ENCODE measurements at places on chromosomes 4 and X. TPM values are rescaled to one million over a fixed set of nuclear protein-coding genes. Genes with fewer than 3 reads are reported as not detected.

Gene DDX53
- total RNA-seq = not detected

Gene LANCL3
- total RNA-seq = 0.21 TPM

Gene GYPB
- not detected for total RNA-seq

Gene GPRIN3
- under 0.01 TPM for total RNA-seq

Gene INTS6L
- 5.5 TPM for total RNA-seq

Gene KLF3
- 29.2 TPM for total RNA-seq

Gene WAS
- not detected for total RNA-seq

Gene C4orf50
- not detected for total RNA-seq

Gene DCAF12L2
- total RNA-seq = 0.24 TPM

Gene GRIA2
- total RNA-seq = not detected

Gene KIAA1210
- total RNA-seq = not detected

Gene DCLK2
- 0.96 TPM for total RNA-seq

Gene SUPT20HL2
- total RNA-seq = not detected

Gene CLIC2
- total RNA-seq = under 0.01 TPM

Gene ATP6AP2
- 82.4 TPM for total RNA-seq

Gene PPP1R2C
- not detected for total RNA-seq

Gene TXK
- 0.48 TPM for total RNA-seq

Gene SLC25A43
- 29.4 TPM for total RNA-seq

Gene FREM3
- total RNA-seq = not detected

Gene SORCS2
- total RNA-seq = 0.48 TPM

Gene PLP1
- not detected for total RNA-seq

Gene SATL1
- not detected for total RNA-seq

Gene MAML3
- total RNA-seq = 0.48 TPM

Gene NFKB1
- 53.3 TPM for total RNA-seq

Gene MAOB
- total RNA-seq = under 0.01 TPM

Gene ABCG2
- total RNA-seq = 0.96 TPM

Gene LRAT
- total RNA-seq = 4.3 TPM

Gene ENAM
- 0.48 TPM for total RNA-seq
